Renal pelvis (tissue), 12 donors: ENCODE measurements at places on chromosomes 11 and 22. TPM values are rescaled to one million over a fixed set of nuclear protein-coding genes. Genes with fewer than 3 reads are reported as not detected.

GRCh38 chr11:114110952-114111947 is 51.7 kb downstream of the ZBTB16 start:
- no peak for DNase-seq

- DNase-seq, result no peak
These were observed 392.7 kb downstream of the GUCY1A2 start for GRCh38 chr11:106625566-106625965.

GRCh38 chr22:46122511-46122971 is 27.8 kb upstream of the PPARA start:
- peak; percentile 54 for DNase-seq

DNA sequence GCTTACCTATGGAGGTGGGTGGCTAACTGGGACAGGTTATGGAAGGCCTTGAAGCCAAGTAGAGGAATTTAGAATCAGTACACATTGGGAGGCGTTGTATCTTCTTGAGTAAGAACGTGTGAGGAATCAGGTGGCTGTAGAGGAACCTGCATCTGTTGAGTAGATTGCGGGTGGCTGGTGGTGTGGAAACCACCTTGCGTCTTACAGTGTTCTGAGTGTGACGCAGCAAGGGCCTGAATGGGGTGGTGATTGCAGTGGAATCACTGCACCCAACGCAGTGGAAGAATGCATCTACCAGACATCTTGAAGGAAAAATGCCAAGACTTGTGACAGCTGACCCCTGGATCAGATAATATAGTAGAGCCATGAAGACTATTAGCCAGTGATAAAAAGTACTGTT is 110.8 kb upstream of the NNMT start:
- no peak for DNase-seq

- no peak for DNase-seq
These were observed 785 bp downstream of the IGSF9B start for GRCh38 chr11:133955945-133956421.

DNA sequence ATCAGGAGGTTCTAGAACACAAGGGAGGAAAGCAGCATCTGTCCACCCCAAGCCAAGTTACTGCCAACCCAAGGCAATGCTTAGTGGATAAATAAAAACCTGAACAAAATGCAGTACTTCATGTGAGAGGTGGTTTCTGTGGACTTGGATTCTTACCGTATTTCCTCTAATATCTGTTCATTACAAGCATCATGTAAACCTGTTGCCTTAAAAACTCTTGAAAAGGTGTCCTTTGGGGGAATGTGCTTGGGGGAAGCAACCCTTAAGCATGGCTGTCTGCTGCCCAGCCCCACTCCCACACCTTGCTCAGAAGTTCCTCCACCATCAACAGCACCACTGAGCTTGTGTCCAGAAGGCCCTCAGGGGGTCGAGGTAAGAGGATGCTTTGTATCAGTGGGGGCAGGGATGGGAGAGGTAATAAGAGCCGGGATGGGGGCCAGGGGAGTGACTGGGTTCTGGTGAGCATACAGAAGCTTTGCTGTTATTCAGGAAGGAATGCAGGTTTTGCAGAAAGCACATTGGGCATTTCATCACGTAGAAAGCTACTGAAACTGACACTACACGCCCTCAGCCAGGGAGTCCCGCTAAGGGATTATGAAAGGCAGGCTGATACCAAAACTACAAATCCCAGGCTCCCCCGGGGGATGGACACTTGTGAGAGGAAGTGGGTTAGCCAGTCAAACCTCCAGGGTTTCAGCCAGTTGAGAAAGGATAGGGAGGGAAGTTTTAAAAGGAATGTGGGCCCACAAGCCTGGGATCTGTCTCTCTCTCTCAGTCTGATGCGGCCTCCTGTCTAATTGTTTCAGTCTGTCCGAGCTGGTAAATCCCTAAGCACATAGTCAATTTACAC is 52.0 kb downstream of the KCNJ1 start:
- peak; percentile 84 for DNase-seq

DNA sequence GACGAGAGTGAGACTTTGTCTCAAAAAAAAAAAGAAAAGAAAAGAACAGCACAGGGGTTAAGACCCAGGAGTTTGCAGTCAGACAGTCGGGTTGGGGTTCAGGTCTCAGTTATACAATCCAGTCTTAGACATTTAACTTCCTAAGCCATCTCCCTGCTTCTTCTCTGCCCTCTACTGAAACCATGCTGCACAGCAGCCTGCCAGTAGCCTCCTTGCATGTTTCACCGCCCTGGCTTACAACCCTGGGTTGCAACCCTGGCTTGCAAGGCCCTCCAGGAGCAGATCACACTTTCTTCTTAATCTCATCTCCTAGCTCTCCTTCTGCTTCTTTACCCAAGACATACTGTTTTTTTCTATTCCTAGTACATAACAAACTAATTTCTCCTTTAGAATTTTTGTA is 5.9 kb upstream of the B3GAT3 start:
- DNase-seq, result no peak

DNA sequence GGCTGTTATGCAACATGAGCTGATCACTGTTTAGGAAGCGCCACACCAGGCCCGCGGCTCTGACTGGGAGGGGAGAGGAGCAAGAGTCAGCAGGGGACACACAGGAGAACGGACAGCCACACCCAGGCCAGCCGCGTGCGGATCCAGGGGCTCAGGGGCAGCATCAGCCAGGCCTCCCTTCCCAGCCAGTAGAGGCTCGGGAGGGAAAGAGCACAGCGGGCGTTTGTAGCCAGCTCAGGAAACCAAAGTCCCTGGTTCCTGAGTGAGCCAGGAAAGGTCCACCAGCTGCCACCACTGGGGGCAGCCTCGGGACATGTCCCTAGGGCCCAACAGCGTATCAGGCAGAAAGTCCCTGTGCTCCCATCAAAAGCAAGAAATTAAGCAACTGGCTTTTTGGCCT is 71.8 kb upstream of the PITPNB start:
- DNase-seq, result no peak

DNA sequence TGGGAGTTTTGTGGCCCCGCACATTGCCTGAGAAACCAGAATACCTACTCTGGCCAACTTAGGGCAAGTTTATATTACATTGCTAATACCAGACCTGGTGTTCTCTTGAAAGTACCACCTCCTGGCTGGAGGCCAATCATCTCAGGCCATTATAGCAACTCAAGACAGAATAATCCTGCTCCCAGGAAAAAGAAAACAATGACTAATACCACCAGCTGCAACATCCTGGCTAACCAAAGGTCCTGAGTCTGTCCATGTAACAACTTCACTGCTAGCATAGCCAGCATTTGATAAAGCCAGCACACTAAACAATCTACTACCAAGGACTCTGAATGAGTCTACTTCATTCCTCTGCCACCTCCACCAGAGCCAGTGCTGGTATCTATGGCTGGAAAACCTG is 1298.7 kb upstream of the CNTN5 start:
- no peak for DNase-seq

GRCh38 chr11:1303973-1304372 is 5.5 kb downstream of the TOLLIP start:
- no peak for DNase-seq

DNA sequence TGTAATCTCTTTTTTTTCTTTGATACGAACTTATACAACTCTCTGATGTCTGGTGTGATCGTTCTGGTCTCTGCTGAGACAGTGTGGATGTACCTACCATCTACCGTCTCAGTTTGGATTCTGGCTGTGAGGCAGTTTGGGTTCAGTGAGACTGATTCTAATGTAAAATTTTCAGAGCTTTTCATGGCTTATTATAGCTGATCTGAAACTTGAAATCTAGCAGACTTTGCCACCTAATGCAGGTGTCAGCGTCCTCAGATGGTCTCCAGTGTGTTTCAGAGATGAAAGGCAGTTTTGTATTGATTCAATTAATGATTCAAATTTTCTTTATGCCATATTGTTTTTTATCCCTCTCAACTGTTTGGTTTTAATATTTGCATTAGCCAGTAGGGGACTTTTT is 35.9 kb downstream of the PPFIBP2 start:
- no peak for DNase-seq

The ANGPTL5 gene
- 0.19 TPM for polyA plus RNA-seq

The SMTNL1 gene
- polyA plus RNA-seq, result 0.37 TPM

The CBX6 gene
- polyA plus RNA-seq, result 43.7 TPM

The LRRC75B gene
- polyA plus RNA-seq, result 42.2 TPM

The KRTAP5-1 gene
- polyA plus RNA-seq, result 0.64 TPM

The RBFOX2 gene
- polyA plus RNA-seq, result 126 TPM
